ENCODE measurements at places on chromosomes 6 and 20. TPM values are rescaled to one million over a fixed set of nuclear protein-coding genes. Genes with fewer than 3 reads are reported as not detected.

RSPO3 gene
- total RNA-seq: not detected

OR2B6 gene
- total RNA-seq: not detected

TUBB2B gene
- total RNA-seq: 665 TPM

DEF6 gene
- total RNA-seq: 1.8 TPM

RIPOR3 gene
- total RNA-seq: 0.44 TPM

MCCD1 gene
- total RNA-seq: not detected

ULBP1 gene
- 2.3 TPM for total RNA-seq

FGD2 gene
- not detected for total RNA-seq

VNN1 gene
- total RNA-seq: not detected

DNA sequence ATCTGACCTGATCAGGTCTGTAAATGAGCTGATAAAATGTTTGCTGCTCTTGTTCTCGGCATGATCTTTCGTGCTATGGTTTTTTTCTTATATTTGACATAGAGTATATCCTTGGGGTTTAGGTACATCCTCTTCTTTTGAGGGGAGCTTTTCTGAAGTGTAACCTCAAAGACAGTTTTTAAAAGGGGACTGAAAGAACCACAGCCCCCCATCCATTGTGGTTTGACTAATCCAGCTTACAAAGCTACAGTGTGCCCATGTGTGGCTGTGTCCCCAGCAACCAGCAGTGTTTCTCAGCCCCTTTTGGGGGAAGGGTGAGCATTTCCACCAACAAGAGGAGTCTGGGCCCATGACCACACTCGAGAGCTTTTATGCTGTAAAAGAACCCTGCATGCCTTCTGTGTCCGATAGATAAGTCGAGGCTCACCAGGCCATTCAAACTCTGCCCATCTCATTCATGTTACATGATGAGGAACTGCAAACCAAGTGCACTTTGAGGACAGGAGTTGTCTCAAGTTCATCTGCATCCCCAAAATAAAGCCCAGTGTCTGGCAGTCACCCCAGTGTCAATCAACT lies 266.0 kb downstream of the SLC24A3 start:
- H3K27ac ChIP-seq: no peak overlapping the region
- H3K27me3 ChIP-seq: peaks cover 17% of the 10 kb centered on the region
- no peak for DNase-seq
- no peaks in the 10 kb centered on the region for H3K36me3 ChIP-seq
- H3K4me3 ChIP-seq: no peak overlapping the region
- H3K4me1 ChIP-seq: no peaks in the 10 kb centered on the region

DNA sequence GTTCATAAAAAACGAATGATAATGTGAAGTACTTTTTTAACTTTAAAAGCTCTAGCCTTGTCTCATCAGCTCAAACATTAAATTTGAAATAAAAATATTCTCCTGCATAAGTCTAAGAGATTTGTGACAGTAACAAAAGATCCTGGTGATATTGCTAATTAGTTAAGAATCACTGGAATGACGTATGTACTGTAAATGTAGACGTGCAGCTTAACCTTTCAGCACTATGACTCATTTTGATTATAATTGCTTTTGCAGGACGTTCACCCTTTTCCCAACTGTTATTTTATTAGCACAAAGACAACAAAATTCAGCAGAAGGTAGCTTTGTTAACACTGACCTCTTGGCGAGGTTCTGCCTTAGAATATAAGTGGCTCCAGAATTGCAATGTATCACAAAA lies 68.6 kb downstream of the TENT5A start:
- H3K27me3 ChIP-seq: no peaks in the 10 kb centered on the region
- H3K36me3 ChIP-seq: no peaks in the 10 kb centered on the region
- no peak overlapping the region for H3K27ac ChIP-seq
- no peak for DNase-seq

DNA sequence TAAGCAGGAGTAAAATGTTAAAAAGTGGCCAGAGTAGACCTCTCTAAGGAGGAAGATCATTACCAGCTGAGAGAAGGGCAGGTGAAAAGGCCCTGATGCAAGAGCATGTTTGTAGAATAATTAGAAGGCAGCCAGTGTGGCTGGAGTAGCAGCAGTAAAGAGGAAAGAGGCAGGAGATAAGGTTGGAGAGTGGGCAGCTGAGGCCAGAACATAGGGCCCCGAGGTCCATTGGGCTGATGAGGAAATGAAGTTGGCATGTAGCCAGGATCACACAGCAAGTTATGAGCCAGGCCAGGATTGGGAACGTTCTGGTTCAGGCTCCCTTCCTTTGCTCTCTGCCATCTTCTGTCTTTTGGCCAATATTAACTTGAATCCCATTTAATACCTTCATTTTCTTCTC lies 51.6 kb downstream of the RALY start:
- H3K4me3 ChIP-seq: no peak overlapping the region
- H3K36me3 ChIP-seq: peaks cover 4% of the 10 kb centered on the region
- no peak for DNase-seq
- no peak overlapping the region for H3K27ac ChIP-seq
- no peaks in the 10 kb centered on the region for H3K27me3 ChIP-seq
- H3K4me1 ChIP-seq: peaks cover 56% of the 10 kb centered on the region

DNA sequence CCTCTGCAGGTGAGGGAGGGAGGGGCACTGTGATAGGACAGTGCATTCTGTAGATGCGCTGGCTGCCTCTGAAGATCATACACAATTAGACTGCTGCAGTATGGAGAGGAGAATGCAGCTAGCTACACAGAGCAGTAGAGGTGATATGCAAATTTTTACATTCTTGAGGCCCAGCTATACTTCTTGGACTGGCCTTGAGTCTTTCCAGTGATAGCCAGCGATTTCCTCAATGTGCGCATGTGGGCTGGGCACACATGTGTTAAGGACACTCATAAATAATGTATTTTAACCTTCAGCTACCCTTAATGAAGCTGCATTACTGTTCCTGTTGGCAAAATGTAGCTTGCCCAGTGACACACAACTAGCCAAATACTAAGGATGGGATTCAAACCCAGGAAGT lies 19.0 kb downstream of the TTPAL start:
- H3K4me3 ChIP-seq: no peak overlapping the region
- no peaks in the 10 kb centered on the region for H3K4me1 ChIP-seq
- H3K27me3 ChIP-seq: no peaks in the 10 kb centered on the region

DNA sequence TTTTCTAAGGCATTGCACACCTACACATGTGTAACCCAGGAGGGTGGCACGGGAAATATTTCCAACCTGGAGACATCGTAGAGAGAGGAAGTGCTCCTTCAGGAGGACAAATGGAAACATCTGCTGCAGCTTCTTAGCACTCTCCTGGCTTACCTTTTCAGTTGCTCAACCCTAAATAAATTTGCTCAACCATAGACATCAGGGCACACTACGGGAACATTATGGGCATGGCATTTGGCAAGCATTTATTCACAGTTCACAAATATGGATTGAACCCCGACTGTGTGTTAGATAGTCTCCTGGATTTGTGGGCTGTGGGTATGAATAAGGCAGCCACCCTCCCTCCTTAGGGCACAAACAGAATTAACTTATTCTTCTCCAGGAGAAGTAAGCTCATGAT lies 118.7 kb downstream of the SOX4 start:
- H3K4me3 ChIP-seq: no peak overlapping the region
- H3K27ac ChIP-seq: no peak overlapping the region
- no peaks in the 10 kb centered on the region for H3K27me3 ChIP-seq
- H3K36me3 ChIP-seq: peaks cover 5% of the 10 kb centered on the region
- peaks cover 51% of the 10 kb centered on the region for H3K4me1 ChIP-seq

- no peaks in the 10 kb centered on the region for H3K36me3 ChIP-seq
- peaks cover 38% of the 10 kb centered on the region for H3K4me1 ChIP-seq
- no peaks in the 10 kb centered on the region for H3K27me3 ChIP-seq
- DNase-seq: no peak
- peak overlapping the region; percentile 33 for H3K4me3 ChIP-seq
Observed at GRCh38 chr20:57294550-57294949, 28.1 kb upstream of the BMP7 start.

DNA sequence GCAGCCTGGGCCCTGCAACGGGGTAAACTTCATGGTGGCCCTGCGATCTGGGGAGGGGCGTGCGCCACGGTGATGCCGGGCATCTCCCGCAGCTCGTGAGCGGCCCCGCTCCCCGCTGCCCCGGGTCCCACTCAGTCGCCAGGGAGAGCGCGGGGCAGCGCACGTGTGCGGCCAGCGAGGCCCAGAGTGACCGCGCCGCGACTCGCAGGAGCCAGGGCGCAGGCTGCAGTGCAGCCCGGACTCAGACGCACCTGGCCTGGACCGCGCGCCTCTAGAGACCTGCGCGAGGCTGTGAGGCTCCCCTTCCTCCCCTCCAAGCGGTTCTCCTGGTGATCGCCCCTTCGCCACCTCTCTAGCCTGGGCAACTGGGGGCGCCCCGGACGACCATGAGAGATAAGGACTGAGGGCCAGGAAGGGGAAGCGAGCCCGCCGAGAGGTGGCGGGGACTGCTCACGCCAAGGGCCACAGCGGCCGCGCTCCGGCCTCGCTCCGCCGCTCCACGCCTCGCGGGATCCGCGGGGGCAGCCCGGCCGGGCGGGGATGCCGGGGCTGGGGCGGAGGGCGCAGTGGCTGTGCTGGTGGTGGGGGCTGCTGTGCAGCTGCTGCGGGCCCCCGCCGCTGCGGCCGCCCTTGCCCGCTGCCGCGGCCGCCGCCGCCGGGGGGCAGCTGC lies 652 bp downstream of the BMP6 start:
- H3K36me3 ChIP-seq: no peaks in the 10 kb centered on the region
- H3K27me3 ChIP-seq: peaks cover 86% of the 10 kb centered on the region
- DNase-seq: peak; percentile 14
- peaks cover 21% of the 10 kb centered on the region for H3K4me1 ChIP-seq
- H3K27ac ChIP-seq: no peak overlapping the region

- H3K27ac ChIP-seq: no peak overlapping the region
- H3K4me3 ChIP-seq: no peak overlapping the region
- H3K36me3 ChIP-seq: no peaks in the 10 kb centered on the region
Observed at GRCh38 chr6:105430685-105431084, 27.8 kb upstream of the PREP start.

DNA sequence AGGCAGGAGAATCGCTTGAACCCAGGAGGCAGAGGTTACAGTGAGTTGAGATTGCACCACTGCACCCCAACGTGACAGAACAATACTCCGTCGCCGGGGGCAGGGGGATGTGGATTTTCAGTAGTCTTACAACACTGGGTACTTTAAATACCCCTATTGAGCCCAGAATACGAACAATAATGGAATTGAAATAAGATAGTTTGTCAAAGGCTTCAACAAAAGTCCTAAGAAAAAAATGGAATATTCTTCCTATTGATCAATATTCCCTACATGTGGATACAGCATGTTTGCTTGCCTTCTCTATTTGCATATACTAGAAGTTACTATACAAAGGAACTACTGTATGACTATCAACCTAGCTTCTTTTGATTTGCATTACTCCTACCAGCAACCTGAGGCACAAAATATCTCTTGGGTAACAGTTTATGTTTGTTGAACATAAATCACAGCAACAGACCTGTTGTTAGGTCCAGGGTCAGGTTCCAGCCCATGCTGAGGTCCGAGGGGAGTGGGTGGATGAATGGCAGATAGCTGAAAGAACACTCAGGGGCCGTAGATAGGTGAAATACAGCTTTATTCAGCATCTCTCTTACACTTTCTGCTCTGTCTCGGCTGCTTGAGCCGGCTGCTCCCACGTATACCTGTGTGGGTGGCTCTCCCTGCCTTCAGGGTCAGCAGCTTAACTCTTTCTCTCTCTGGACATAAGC lies 23.8 kb downstream of the MAN1A1 start:
- DNase-seq: no peak
- peak overlapping the region; percentile 78 for H3K27ac ChIP-seq
- H3K36me3 ChIP-seq: no peaks in the 10 kb centered on the region
- no peak overlapping the region for H3K4me3 ChIP-seq
- H3K4me1 ChIP-seq: no peaks in the 10 kb centered on the region

DNA sequence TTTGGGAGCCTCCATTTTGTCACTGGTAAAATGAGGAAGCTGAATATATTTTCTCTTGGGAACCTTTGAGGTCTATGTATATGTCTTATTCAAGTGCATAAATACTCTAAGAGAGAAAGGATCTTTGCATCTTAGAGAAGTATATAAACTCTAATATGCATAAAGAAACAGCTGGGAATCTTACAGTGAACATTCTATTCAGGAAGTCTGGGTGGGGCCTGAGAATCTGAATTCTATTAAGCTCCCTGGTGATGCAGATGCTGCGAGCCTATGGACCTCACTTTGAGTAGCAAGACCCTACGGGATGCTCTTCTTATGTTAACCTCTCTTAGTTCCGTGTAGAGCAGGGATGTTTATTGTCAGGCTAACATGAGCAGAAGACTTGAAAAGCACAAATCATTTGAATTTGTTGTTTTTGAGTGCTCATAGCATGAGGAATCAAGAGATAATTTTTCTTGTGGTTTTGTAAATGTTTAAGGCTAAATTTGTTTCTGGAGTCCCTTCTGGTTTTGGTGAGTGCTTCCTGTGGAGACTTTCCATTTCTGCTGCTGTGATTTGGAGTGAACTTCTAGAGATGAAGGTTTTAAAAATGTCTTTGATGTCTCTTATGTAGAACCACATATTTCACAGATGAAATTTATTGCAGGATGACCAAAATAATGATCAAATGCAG lies 281.2 kb upstream of the JAG1 start:
- H3K27ac ChIP-seq: no peak overlapping the region
- DNase-seq: no peak
- no peaks in the 10 kb centered on the region for H3K36me3 ChIP-seq
- no peaks in the 10 kb centered on the region for H3K4me1 ChIP-seq
- H3K4me3 ChIP-seq: no peak overlapping the region
- H3K27me3 ChIP-seq: no peaks in the 10 kb centered on the region

DNA sequence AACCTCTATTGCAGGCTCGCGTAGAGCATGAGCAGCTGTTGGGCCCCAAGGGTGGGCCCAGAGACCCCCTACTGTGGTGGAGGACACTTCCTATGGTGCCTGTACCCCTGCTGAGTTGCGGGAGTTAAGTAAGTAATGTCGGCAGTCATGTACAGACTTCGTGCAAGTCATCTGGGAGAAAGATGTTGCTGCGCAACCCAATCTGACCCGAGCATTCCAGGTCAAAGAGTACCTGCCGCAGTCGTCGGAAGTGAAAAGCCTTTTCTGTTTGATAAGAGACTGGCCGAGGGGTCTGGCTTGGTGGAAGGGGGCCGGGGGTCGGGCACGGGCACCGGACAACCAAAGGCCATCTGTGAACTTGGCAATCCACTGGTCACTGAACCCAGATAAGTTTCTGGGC lies 44.3 kb downstream of the OR2B6 start:
- H3K27ac ChIP-seq: no peak overlapping the region
- no peak for DNase-seq
- H3K36me3 ChIP-seq: no peaks in the 10 kb centered on the region
- H3K4me3 ChIP-seq: no peak overlapping the region

GRCh38 chr20:58397429-58397828 lies 8.4 kb downstream of the VAPB start:
- H3K4me3 ChIP-seq: no peak overlapping the region
- H3K27me3 ChIP-seq: no peaks in the 10 kb centered on the region
- H3K36me3 ChIP-seq: peaks cover 10% of the 10 kb centered on the region
- no peak overlapping the region for H3K27ac ChIP-seq
- no peak for DNase-seq
- peaks cover 31% of the 10 kb centered on the region for H3K4me1 ChIP-seq

DNA sequence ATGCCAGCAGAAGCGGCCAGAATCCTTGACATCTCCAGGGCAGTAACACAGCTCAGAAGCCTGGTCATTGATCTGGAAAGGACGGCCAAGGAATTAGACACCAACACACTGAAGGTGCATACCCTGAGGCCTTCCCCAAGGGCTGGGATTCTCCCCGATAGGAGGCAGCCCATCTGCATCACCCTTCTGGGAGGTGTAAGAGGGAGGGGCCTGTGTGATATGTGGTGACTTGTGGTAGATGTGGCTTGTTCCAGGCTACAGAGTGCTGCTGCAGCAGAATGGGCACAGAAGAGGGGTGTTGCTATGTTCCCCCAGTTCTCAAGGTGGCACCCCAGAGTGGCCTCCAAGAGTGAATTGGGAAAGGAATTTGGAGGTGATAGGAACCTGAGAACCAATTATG lies 11.2 kb downstream of the TRIM40 start:
- no peak overlapping the region for H3K27ac ChIP-seq
- no peaks in the 10 kb centered on the region for H3K36me3 ChIP-seq
- no peak for DNase-seq
- no peak overlapping the region for H3K4me3 ChIP-seq
